ENCODE measurements at places on chromosomes 5 and 9.

DNA sequence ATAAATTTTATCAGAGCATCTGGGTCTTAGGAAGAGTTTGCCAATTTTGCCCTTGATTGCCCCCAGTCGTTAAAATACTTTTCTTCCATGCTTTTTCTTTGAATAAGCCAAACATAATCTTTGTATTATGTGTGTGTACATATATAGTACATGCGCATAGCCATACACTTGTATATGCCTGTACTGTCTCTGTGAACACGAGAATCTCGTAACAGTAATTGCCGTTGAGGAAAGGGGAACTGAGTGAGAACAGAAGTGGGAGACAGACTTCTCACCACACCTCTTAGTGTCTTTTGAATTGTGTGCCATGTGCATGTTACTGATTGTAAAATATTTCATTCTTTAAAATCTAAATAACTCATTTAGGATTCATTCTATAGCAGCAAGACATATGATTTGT lies 79.6 kb upstream of the GRHPR start:
- DNase-seq = no peak

GRCh38 chr9:90556897-90557675 lies 85.5 kb downstream of the DIRAS2 start:
- no peak for DNase-seq

DNA sequence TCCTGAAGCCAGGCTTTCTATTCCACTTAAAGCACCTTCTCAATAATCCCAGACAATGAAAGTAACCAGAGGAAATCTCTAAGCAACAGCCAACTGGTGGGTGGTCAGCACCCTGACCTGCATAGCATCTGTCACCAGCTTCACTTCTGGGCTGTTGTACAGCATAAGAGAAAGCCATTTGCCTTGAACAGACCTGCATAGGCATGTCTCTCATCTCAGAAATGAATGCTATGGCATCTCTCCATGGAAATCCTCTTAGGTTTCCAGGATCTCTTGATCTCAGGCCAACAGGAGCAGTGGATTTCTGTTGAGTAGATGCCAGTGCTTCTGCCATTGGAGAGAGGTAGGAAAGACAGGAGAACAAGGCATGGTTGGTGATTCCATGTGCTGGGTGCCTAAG lies 213.6 kb downstream of the GRIA1 start:
- peak; percentile 16 for DNase-seq

DNA sequence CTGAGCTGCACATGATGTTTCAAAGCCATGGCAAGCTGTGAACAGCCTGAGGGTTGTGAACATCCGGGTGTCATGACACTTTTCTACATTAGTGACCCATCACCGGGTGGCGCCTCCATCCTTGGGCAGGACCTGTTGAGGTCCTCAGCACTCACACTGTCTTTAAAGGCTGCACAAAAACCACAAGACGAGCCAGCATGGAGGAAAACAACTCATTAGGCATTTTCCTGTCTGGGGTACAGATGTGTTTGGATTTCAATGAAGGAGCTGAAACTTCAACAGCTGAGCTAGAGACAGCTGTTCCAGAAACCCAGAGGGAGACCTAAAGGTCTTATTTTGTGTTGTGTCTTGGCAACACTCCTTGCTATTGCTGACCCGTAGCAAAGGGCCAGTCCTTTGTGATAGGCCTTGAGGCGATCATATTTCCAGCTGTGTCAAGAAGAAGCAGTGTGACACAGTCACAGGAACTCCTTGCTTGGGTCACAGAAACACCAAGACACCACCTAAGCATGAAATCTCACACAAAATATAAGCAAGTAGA lies 151.8 kb upstream of the VLDLR start:
- DNase-seq = peak; percentile 73

DNA sequence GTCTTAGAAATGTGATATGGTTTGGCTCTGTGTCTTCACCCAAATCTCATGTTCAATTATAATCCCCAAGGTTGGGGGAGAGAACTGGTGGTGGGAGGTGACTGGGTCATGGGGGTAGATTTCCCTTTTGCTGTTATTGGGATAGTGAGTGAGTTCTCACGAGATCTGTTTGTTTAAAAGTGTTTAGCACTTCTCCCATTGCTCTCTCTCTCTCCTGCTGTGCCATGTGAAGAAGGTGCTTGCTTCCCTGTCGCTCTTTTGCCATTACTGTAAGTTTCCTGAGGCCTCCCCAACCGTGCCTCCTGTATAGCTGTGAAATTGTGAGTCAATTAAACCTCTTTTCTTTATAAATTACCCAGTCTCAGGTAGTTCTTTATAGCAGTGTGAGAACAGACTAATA lies 203.6 kb downstream of the ASTN2 start:
- no peak for DNase-seq

DNA sequence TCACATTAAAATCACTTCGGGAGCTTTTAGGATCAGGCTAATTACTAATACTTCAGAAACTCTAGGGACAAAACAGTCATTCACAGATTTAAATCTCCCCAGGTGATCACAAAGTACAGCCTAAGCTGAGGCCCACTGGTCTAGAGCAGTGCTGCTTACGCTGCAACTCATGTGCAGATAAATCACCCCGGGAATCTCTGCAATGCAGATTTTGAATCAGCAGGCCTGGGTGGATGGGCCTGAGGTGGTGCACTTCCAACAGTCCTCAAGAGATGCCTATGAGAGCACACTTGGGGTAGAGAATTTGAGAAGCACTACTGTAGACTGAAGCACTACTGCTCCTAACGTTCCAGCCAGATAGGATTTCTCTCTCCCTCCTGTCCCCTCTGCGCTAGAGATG lies 28.4 kb downstream of the CSF1R start:
- DNase-seq = no peak

Measured in WERI-Rb-1 (cell line).